ENCODE measurements at places on chromosomes 2 and 18.

- DNase-seq = no peak
Measured at GRCh38 chr2:45881970-45882581, 230.6 kb downstream of the PRKCE start.

GRCh38 chr2:27051902-27052645 lies 606 bp downstream of the AGBL5 start:
- no peak for DNase-seq

DNA sequence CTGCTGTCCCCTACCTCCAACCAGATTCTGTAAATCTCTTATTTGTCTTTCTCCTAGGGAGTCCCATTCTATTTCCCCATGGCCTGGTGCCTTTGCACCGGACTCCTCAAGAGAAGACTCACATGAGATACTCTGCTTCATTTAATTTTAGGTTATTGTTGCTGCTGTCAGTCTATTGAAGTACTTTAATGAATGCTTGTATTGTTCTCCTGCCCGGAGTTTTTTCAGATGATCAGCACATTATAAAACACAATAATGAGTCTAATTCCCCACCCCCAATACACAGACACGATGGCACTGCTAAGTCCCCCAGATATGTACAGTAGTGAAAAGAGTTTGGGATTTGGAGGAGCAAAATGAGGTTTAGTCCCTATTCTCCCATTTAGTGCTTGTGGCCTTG lies 58.9 kb downstream of the HAUS1 start:
- DNase-seq = no peak

GRCh38 chr2:70145851-70146739 lies 44.7 kb downstream of the C2orf42 start:
- DNase-seq = peak; percentile 45

Data from stimulated activated CD4-positive, alpha-beta T cell treated with anti-CD3 and anti-CD28 coated beads, Interleukin-15, amount 100 ng/mL, for 24 hours (primary cell).